ENCODE measurements at places on chromosomes 6 and 20.
A peak's percentile ranks its signal among the peaks of the same experiment; 100 is the strongest.

- DNase-seq: no peak
Observed at GRCh38 chr6:147382945-147383554, 125.4 kb upstream of the SAMD5 start.

- no peak for DNase-seq
Observed at GRCh38 chr6:8139451-8139850, 37.1 kb upstream of the EEF1E1 start.

DNA sequence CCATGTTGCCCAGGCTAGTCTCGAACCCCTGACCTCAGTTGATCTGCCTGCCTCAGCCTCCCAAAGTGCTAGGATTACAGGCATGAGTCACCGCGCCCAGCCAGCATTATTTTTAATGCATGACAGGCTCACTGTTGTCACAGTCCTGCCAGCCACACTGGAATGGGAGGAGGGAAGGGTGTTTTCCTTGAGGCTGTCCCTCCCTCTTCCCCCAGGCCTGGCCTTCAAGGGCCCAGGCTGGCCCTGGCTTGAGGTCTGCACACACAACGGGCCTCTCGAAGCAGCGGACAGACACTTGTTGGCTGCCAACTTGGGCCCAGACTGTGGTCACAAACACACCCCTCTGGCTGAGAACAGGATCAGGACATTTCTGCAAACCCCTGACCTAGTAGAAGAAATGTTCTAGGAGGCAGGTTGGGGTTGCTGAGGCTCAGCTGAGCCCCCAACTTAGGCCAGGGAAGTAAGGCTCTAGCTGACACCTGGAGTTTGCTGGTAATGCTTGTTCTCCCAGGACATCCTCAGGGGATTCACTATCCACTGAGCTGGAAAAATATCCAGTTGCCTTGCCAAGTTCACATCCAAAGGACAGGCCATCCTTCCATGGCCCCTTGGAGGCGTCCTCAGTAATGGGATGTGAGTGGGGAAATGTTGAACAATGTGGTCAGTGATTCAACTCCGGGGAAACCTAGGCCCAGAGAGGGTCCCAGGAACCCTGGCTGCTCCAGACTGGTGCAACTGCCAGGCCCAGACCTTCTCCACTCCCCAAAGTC lies 9.9 kb downstream of the SNTA1 start:
- no peak for DNase-seq

DNA sequence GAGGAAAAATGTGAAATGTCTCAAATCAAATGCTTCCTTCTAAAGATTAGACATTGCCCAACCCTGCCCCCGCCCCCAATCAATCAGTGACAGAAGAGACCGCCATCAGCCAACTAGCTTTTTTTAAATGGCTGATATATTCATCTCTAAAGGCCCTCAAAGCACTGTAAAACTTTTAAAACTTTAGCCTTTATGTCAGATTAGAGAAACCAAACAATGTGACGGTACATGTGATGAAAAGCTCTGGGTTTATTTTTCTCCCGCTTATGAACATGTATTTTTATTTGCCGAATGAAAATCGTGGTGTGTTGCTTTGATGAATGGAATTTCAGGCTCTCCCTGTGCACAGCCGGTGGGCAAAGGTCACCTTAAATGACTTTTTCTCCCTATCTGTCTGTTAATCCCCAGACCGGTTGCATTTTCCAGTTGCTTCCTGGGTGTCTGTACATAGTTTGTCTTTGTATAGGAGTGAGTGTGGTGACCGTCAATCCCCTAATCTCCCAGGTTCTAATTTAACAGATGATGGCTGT lies 38.5 kb downstream of the TBC1D7 start:
- no peak for DNase-seq

GRCh38 chr6:121645100-121645745 lies 209.8 kb downstream of the GJA1 start:
- DNase-seq: peak; percentile 14

- DNase-seq: no peak
Observed at GRCh38 chr6:154080461-154081189, 41.6 kb downstream of the OPRM1 start.

DNA sequence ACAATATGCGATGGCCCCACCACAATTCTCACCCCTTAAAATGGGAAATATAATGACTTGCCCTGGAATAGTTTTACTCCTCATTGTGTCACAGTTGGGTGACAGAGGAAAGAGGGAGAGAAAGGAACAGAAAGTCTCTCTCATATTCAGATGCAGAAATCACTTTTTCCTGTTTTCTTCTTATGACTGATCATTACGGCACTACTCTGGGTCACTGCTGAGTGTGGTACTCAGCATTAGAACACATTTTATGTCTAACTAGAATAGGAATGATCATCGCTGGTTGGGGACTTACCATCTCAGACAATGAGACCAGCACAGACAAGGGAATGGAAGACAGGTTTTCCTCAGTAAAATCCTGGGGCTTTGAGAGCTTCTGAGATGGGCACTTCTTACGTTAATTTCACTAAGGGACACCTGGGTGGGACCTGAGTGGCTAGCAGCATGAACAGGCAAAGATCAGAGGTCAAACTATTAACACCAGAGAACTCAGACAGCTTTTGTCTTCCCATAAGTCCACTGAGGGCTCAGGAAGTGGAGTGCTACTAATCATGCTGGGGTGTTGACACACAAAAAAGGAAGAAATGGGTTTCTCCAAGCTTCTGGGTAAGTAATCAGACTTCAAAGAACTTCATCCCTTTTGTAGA lies 54.9 kb upstream of the ARHGAP18 start:
- DNase-seq: no peak

- peak; percentile 93 for DNase-seq
Observed at GRCh38 chr6:137873273-137873762, 6.3 kb downstream of the TNFAIP3 start.

DNA sequence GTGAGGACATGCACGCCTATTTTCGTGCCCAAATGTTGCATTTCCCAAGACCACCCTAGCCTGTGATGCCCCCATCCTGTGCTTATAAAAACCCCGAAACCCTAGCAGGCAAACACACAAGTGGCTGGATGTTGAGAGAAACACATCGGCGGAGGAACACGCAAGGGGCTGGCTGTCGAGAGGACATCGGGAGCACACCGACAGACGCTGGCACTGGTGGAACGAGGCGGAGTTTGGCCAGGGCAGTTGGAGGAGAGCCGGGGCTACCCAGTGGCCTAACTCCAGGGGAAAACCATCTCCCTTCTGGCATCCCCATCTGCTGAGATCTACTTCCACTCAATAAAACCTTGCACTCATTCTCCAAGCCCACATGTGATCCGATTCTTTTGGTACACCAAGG lies 225.9 kb upstream of the GRIK2 start:
- no peak for DNase-seq

DNA sequence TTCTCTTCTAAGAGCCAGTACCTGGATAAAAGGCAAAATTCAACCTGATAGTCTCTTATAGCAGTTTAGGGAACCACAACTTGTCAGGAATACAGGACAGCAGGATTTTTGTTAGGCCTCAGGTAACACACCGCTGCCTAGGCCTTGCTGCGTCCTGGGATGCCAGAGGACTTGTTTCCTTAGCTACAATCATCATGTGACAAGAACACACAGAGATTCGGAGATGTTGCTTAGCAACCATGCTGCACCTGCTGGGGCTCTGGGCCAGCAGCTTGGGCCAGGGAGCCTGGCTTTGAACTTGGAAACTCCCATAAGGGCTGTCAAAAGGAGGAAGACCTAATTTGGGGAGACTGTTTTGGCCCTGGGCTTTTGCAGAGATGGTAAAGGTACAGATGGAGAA lies 36.1 kb upstream of the CHD6 start:
- no peak for DNase-seq

GRCh38 chr20:5662769-5663168 lies 87.4 kb upstream of the SHLD1 start:
- DNase-seq: no peak

GRCh38 chr20:36506253-36506652 lies 35.1 kb upstream of the MYL9 start:
- no peak for DNase-seq

GRCh38 chr6:12899046-12899833 lies 182.7 kb downstream of the PHACTR1 start:
- DNase-seq: no peak

DNA sequence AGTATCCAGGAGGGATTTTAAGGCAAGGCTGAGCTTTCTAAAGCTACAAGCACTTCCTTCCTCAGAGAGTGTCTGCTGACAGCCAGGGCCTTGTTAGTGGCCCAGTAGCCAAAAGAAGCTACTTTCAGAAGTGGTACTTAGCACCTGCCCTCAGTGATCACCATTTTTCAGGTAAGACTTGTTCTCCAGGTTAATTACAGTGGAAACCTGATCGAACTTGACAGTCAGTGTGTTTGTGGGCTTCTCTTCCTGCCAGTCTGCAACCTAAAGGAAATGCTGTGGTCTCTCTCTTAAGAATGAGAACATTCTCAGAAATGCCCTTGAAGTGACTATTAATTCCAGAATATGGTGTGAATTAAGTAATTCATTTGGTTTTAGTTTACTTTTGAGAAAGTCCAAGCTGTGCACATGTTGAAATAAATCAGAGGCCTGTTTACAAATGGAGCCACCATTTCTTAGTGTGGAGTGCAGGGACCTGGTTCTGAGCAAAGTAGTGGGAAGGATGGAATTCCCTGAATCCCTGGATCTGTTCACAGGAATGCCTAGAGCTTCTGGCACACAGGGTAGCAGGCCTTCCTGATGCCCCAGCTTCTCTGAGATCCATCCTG lies 185.3 kb upstream of the AGPAT4 start:
- DNase-seq: no peak

GRCh38 chr20:50194831-50195523 lies 4.3 kb downstream of the CEBPB start:
- DNase-seq: no peak

GRCh38 chr6:106782536-106783285 lies 153.3 kb downstream of the QRSL1 start:
- DNase-seq: no peak

GRCh38 chr20:60050193-60050947 lies 92.1 kb downstream of the CDH26 start:
- peak; percentile 29 for DNase-seq

DNA sequence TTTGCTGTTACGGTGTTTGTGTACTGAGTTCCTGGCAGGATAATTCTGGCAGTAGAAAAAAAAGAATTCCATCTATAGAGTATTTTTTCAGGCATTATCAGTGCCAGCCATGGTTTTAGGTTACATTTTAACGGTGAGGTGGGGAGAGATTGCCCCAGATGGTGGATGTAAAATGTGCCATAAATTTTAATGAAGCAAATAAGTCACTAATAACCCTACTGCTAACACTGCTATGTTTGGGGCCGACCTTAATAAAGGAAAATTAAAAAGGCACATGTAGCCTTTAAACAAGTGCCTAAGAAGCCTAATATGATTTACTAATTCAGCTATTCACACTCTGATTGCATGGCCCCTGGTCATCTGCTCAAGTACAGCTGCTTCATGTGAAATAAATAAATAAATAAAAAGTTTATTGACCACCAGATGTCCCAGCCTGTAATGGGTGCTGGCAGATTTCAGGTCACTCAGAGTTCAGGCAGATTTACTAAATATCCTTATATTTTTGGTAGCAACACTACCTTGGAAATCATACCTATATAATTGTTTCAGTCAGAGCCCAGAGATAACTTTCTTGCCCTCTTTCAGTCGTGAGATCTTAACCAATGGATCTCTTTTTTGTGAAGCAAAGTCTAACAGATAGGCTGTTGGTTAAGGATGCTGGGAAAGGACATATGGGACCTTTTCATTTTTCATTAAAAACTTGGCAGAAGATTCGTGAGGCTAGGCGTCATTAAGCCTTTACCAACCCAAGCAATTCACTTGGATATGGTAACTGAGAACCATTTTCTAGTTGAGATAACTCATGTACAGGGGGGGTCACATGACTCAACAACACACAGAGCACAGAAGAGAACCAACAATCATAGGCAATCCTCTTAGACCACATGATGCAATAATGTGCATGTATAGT lies 495.0 kb upstream of the NRSN1 start:
- no peak for DNase-seq

GRCh38 chr6:40719671-40720374 lies 132.7 kb upstream of the LRFN2 start:
- DNase-seq: no peak

- DNase-seq: peak; percentile 46
Observed at GRCh38 chr6:149964308-149965193, 808 bp downstream of the ULBP1 start.

DNA sequence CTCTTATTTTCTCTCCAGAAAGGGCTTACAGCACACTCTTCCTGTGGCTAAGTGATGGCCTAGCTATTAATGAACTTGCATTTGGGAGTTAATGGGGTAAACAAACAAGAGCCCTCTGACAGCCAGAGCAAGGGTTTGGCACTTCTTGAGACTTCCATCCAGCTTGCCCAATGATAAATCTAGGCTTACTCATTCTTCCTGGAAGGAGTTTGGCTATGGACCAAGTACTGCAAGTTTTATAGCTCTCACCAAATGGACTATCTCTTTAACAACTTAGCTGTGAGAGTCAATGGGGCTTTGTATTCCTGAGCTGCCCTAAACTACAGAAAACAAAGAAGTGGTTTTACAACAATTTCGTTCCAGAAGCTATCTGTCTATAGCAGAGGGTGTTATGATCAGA lies 16.7 kb upstream of the PI3 start:
- no peak for DNase-seq

DNA sequence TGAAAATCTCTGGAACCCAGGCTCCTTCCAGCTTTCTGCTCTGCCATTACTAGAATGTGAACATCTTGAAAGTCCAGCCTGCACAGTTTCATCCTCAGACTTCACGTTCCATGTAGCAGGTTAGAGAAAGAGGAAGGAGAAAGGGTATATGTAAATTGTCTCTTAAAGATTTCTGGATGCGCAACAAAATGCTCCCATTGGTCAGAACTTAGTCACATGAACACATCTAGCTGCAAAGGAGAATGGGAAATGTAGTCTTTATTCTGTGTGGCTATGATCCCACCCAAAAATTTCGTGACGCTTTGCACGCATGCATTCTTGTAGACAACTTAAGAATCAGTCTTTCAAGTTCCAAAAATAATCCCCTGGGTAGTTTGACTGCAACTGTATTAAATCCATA lies 46.4 kb upstream of the CHD6 start:
- no peak for DNase-seq

DNA sequence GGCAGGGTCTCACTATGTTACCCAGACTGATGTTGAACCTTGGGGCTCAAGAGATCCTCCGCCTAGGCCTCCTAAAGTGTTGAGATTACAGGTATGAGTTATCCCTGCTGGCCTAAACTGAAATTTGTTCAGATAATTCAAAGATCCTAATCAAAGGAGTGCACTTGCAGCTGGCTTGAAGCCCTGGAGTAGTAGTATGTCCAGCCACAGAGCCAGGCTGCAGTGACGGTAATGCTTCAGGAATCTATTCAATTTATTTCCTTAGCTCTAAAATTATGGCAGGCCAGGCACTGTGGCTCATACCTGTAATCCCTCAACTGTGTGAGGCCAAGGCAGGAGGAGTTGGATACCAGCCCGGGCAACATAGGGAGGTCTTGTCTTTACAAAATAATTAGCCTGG lies 1.4 kb upstream of the DDX43 start:
- DNase-seq: no peak

- no peak for DNase-seq
Observed at GRCh38 chr6:24690593-24690992, 23.7 kb downstream of the ACOT13 start.

- no peak for DNase-seq
Observed at GRCh38 chr6:154138793-154139192, 99.8 kb downstream of the OPRM1 start.
